ENCODE measurements at places on chromosomes 6 and 20.
A peak's percentile ranks its signal among the peaks of the same experiment; 100 is the strongest.

GRCh38 chr20:39660965-39661364 is 698.8 kb downstream of the DHX35 start:
- no peak for DNase-seq

GRCh38 chr6:98782772-98783171 is 51.6 kb upstream of the POU3F2 start:
- DNase-seq, result no peak

GRCh38 chr6:101117393-101118135 is 236.4 kb upstream of the ASCC3 start:
- no peak for DNase-seq

- DNase-seq, result no peak
These were observed 5.1 kb downstream of the C6orf132 start for GRCh38 chr6:42137194-42137753.

DNA sequence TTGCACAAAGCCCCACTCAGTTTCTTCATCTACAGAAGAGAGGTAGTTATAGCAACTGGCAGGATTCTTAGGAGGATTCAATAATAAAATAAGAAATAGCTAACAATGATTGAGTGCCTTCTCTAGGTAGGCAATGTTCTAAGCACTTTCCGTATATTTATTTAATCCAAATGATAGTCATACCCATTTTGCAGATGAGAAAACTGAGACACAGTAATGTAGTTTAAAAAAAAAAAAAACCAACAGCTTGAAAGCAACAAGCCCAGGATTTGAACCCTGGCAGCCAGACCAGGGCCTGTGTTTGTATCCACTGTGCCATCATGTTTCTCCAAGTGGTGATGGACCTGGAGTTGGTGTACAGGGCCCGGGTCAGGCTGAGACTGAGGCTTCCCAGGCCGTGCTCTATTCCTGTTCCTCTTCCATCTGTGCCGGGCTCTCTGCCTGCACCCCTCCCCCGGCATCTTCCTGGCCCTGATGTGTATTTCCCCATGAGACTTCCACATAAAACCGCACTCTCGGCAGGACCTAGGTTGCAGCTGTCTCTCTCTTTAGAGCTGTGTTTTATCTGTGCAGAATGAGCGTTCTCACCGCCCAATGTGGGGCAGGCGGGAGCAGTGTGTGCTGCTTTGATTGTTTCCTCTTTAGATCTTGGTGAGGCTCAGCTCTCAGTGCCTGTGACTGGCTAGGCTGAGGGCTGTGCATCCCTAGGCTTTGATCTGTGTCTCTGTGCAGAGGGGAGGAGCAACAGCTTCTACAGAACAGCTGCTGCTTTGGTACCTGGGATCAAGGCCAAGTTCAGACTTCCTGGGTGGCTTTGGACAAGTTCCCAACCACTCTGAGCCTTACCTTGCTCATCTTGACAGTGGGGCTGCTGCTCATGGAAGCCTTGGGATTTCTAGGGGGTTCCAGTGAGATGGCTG is 49.5 kb downstream of the TOX2 start:
- DNase-seq, result peak; percentile 77

DNA sequence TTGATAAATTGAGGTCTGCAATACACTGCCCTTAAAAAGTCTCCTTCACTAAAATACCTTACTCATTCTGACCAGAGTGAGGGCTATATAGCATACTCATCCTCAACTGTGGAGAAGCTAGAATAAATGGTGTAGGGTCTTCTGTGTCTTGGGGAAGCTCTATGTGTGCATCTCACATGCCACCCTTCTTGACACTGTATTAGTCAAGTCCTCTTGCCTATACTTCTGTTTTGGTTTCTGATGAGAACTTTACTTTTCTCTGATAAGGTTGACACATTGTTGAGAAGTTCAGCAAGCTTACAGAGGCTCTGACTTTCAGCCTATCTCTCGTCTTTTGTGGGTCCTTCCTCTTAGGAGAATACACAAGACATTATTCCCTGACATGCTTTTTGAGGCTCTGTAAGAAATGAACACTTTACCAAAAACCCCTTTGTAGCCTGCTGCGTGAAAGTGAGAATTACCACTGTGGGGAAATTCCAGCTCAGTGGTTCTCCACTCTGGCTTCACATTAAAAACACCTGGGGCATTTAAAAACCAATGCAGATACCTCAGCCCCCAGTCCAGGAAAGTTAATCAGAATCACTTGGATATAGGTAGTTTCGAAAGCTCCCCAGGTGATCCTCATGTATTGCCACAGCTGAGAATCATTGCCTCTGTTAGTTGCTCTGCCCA is 372.1 kb upstream of the HS3ST5 start:
- DNase-seq, result no peak

DNA sequence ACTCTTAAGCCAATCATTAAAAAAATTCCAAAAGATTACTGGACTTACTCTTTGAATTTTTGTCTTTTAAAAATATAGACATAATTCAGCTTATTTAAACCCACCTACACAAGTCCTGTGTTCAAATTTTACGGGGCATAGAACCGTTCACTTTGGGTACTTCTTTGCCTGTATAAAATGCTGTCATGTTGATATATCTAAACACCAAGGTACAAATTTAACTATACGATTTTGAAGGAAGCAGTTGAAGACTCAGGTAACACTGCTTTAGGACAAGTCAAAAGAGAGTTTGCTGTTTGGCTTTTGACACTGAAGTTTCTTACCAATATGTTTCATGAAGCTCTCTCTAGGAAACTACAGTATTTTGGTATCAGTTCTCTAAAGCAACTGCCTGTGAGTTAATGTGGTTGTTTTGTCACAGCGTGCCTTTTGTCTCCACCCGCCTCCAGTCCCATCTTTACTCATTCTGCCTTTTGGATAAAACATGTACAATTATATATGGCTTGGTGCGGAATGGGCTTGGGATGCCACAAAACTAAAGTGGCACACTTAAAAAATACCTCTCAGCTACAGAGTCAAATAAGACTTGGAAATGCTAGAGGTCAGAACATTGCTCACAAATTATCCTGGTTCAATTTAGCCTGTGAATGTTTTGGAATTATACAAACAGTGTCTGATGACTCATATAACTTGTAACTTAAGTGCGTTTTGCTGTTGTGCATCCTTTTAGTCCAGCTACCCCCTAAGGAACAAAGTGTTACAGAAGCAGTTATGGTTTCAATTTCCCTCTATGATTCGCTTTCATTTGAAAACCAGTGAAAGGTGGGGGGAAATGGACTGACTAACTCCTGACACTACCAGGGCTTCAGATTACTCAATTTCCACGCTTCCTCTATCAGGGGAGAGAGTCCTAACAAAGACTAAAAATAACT is 38.7 kb downstream of the RGS17 start:
- no peak for DNase-seq

- DNase-seq, result no peak
These were observed 5.2 kb upstream of the ADRM1 start for GRCh38 chr20:62297449-62298227.

DNA sequence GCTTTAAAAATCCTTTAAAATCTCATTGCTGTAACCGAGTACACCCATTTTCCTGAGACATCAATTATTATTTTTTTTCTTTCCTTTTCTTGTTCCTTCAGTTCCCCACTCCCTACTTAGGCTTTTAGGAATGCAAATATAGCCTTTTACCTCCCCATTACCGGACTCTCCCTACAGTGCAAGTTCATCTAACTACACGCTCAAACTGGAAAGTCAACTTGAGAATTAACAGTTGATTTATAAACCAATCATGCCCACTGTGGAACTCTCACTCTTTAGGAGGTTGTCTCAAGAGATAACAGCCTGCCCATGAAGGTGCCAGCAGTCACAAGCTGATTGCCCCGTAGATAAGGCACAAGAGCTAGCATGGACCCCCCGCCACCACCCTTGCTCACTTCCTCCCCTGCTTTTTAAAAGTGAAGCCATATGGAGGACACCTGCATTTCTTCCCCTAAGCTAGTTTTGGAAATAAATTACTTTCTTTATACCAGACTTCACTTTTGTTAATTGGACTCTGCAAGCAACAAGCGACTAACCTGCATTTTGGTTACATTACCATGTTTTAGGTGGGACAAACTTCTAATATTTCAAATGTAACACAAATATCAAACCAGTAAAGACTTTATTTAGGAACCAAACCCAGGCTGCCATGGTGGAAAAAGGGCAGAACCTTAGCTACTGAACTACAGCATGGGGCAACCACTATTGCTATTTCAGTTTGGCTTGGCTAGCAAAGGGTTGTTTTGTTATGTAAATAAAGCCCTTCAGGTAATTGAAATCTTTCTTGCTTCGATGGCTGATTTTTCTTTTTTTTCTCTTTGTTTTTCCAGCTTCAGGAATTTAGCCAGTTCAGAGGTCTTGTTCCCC is 34.9 kb downstream of the UBD start:
- DNase-seq, result no peak

DNA sequence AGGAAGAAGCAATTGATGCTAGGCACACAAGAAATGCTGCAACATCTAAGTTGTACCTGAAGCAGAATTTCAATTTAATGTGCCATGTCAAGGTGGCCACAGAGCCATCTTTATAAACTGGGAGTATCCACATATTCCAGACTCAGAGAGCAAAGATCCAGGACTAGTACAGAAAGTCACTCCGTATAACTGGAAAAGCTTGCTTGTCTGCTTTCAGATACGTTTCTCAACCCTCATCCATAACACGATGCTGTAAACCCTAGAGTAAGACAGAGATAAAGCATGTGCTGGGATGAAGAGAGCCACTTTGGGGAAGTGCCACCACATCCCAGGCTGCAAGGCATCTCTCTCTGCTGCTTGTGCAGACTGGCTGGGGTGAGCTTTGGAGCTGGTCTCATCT is 134.7 kb downstream of the PACRG start:
- no peak for DNase-seq

- DNase-seq, result no peak
These were observed 35.0 kb downstream of the TGM2 start for GRCh38 chr20:38129893-38130609.

GRCh38 chr6:31651602-31652191 is 764 bp downstream of the BAG6 start:
- DNase-seq, result no peak

DNA sequence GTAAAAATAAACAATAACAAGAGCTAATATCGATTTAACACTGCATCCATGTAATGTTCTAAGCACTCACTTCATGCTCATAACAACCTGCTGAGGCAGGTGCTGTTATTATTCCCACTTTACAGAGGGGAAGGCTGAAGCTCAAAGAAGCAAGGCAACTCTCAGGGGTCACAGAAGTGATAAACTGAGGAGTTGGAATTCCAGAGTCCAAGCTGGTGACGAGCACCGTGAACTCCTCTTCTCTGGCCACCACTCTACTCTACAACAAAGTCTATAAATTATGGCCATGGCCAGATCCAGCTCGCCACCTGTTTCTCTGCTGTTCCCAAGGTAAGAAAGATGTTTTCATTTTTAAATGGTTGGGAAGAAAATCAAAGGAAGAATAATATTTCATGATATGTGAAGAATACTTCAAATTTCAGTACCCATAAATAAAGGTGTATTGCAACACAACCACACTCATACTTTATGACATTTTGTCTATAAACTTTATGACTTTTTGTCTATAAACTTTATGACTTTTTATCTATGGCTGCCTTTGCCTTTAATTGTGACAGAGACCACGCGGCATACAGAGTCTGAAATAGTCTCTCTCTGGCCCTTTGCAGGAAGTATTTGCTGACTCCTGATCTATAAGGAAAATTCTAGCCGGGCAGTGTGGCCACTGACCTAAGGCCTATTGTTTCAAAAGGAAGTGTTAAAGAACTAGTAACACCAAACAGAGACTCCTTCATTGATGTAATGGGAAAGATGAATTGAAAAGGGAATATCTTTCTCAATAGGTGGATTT is 113.2 kb upstream of the KCNG1 start:
- no peak for DNase-seq

DNA sequence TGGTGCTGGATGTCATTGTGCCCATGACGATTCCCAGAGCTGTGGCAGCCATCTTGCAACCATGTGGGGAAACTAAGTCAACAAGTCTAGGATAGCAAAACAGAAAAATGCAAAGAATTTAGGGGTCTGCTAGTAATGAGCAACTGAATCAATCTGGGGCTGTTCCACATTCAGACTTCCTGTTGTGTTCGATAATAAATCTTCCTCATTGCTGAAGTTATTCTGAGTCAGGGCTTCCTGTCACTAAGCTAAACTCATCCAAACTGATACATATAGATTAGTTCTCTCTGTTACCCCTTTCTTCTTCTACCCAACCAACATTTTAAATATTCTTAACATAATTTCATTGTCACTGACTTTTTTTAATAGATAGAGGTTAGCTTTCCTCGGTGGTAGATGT is 205.9 kb downstream of the HACE1 start:
- DNase-seq, result no peak

- DNase-seq, result peak; percentile 10
These were observed 30.8 kb downstream of the AGPAT4 start for GRCh38 chr6:161242779-161243693.

DNA sequence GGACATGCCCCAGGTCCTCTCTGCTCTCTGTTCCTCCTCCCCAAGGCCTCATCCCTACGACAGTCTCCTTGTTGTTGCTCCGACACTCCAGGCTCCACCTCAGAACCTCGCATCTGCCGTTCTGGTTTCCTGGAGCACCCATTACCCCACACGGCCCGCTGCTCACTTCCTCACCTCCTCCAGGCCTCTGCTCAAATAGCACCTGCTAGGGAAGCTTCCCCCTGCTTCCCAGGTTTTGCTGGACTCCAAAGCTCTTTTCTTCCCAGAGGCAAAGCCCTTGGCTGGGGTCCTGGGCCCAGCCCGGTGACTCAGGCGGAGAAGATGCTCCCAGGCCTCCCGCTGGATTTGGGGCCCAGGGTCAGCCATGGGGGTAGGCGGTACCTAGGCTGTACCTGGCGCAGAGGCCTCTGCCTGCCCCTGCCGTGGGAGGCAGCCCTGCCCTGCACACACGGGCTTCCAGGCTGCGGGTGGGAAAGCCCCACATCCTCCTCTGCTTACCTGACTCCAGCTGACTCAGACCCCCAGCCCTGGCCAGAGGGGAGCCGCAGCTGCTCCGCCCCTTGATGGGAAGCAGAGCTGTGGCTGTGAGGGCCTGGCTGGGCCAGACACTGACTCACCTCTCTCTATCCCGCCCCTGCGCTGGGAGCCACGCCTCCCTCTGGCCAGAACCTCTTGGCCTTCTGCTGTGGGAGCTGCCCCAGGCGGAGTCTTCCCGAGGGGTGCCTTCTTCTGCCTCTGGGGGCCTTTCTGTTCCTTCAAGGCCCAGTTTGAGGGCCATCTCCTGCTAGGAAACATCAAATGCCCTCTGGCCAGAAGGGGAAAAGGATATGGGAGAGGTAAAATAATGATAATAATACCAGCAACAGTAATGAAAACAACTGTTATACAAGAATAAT is 130.5 kb downstream of the CEBPB start:
- no peak for DNase-seq

- no peak for DNase-seq
These were observed 12.1 kb upstream of the MRPS18A start for GRCh38 chr6:43699564-43700186.

DNA sequence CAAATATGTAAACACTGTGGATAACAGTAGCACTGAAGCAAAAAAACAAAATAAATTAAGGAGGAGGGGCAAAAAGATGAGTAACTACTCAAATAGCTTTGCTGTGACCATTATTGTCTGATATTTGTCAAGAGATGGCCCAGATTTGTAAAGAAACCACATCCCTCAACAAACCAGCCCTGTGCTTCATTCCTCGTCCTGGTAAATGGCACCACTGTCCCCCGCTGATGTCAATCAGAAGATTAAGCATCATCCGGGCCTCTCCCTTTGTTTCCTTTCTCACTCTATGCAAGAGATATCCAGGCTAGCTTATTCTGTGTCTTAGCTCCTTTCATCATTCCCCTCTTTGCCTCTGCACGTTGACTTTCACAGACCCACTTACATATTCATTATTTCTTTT is 259.0 kb downstream of the SYNE1 start:
- DNase-seq, result no peak

Measured in CD4-positive, alpha-beta T cell treated with Interleukin-6 for 4 hours (primary cell).